NCI-H526 (cell line): ENCODE measurements at places on chromosomes 5 and 9.

GRCh38 chr9:131290036-131290766, 678 bp downstream of the PLPP7 start:
- DNase-seq: no peak

- no peak for DNase-seq
Measured at GRCh38 chr5:173802670-173803165, 85.4 kb upstream of the CPEB4 start.

DNA sequence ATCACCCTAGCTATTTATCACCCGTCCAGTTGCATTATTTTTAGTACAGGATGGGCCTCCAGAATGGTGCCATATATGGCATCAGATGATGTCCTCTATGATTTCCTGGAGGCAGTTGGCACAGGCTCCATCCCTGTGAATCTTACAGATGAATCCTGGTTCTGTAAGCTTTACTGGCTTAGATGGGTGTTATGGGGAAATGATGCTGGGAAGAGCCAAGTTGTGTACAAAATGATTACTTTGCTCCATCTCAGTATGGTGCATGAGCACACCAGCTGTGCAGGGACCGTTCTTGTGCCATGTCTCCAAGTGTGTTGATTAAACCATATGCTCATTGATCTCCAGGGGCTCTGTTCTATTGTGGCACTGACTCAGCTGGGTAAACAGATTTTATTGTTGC, 755.7 kb downstream of the TLR4 start:
- no peak for DNase-seq

DNA sequence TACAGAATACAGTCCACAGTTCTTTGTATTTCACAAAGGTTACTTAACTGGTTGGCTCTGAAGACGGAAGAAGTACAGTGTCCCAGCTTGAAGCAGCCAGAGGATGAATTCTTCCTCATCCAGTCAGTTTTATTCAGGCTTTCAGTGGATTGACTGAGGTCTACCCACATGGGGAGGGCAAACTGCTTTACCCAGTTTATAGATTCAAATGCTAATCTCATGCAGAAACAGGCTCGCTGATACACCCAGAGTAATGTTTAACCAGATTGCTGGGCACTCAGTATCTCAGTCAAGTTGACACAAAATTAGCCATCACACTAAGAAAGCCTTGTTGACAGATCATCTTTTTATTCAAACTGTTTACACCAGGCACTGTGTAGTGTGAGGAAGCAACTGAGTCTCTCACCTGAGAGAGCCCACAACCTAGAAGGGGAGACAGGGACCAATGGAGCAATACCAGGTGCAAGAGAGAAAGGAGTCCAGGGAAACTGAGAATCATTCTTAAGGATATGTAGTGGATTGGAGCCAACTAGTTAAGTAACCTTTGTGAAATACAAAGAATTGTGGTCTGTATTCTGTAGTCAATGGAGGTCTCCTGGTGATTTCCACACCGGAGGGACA, 15.9 kb downstream of the LRRC70 start:
- no peak for DNase-seq

- DNase-seq: no peak
Measured at GRCh38 chr9:136212345-136212950, 7.5 kb upstream of the LHX3 start.

DNA sequence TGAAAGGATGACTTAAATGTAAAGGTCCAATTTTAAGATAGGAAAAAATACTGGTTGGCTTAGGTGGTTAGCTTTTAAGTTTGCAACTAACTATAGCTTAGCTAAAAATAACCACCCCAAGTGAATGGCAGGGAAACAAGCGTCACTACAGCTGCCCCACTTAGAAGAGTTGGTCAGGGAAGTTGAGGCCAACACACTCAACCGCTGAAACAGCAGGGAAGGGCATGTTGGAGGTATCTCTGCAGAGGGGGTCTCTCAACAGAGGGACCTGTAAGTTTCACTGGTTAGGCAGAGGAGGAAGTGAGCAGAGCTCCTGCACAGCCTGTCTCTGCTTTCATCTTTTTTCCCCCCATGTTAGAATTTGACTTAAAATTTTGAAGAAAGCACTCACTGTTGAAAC, 75.3 kb downstream of the LHFPL2 start:
- DNase-seq: no peak

GRCh38 chr9:127185931-127186781, 63.7 kb upstream of the ANGPTL2 start:
- no peak for DNase-seq

GRCh38 chr5:43040287-43041098, at the start of gene ANXA2R:
Gene ANXA2R (minus strand): TSS chr5:43040319. CDS start chr5:43040046, 273 bp downstream.
- peak; percentile 99 for DNase-seq

- no peak for DNase-seq
Measured at GRCh38 chr9:35540315-35540714, 50.4 kb downstream of the RUSC2 start.

- no peak for DNase-seq
Measured at GRCh38 chr5:137731176-137731575, 4.7 kb downstream of the KLHL3 start.

- DNase-seq: no peak
Measured at GRCh38 chr5:164727012-164727411, 1221.6 kb downstream of the MAT2B start.

GRCh38 chr9:133958756-133959155, 33.4 kb downstream of the VAV2 start:
- no peak for DNase-seq

DNA sequence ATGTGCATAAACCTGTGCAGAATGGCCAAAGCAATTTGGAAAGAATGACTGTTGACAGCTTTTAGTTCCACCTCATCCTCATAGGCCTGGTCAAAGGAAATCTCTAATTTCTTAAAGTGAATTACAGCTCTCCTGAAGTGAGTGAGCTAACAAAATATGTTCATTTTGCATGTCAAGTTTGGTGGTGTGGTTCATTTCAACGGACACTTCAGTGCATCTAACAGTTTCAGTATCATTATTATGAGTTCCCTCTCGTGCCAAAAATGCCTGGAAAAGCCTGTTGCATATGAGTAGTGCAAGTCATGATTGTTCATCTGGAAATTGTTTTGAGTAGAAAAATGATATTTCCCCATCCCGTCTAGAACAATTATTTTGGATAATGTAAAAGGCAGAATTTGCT, 53.2 kb upstream of the HMHB1 start:
- no peak for DNase-seq

DNA sequence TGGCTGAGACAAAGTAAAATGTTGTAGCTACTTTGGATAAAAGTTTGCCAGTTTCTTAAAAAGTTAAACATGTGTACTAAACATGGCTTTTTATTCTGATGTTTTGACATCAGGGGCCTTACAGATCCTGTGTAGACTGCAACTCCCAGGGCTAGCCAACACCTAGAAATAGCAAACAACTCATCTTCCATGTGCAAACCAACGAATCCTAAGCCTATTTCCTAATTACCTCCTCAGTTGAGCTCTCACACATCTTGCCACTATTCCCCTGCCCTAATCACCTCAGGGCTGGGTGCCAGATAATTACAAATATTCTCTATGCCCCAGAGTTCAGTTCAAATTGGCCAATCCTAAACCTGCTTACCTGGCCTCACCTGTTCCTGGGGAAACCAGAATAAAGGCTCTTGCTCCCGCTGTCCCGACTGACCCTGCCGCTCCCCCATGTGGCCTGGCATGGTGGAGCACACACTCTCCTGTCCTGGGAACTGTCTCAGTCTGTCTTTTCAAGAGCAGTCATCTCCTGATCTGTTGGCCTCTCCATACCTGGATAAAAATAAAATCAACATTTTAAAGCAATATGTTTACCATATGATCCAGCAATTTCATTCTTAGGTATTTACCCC, 37.1 kb upstream of the FAM169A start:
- peak; percentile 34 for DNase-seq

DNA sequence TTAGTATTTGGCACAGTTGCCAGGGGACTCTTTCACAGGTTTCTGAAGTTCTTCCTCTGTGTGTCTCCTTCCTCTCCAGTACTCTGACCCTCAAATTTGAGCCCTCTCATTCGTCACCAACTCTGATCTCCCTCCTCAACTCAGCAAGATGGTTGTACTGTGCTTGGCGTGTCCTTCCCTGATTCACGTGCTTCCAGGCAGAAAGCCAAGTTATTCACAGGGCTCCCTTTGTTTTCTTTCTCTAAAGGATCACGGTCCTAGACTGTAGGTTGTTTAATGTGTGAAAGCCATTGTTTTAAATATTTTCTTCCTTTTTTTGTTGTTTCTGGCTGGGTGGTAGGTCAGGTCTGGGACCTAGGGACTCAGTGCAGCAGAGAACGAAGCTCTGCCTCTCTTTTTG, 142.9 kb downstream of the DMAC1 start:
- DNase-seq: no peak

DNA sequence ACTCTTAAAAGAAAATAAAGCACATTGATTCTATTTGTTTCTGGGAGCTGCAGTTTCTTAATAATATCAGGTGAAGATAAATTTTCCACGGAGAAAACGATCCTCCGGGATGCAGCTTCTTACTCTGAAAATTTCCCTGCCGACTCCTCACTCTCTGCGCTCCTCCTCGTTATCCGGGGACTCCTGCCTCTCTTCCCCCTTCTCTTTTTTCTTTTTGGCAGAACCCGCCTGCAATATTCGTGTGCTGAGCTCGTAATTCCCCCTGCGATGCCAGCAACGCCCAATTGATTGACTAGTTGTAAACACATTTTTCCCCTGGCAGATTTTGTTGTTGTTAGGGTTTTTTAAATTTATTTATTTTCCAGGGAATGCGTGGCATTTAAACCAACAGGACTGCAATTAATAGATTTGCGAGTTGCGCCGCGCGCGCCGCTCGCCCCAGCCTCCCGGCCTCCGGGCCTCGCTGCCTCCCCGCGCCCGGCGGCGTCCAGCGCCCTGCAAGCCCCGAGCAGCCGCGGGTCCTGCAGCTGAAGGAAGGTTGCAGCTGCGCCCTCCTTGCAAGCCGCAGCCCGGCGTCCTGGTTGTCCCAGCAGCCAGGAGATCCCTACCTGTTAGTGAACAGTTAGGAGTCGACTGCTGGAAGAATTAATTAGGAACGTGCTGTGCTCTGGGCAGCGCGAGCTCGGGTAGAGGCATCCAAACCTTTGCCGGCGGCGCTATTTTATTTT, 2.2 kb downstream of the NTNG2 start:
- DNase-seq: no peak

DNA sequence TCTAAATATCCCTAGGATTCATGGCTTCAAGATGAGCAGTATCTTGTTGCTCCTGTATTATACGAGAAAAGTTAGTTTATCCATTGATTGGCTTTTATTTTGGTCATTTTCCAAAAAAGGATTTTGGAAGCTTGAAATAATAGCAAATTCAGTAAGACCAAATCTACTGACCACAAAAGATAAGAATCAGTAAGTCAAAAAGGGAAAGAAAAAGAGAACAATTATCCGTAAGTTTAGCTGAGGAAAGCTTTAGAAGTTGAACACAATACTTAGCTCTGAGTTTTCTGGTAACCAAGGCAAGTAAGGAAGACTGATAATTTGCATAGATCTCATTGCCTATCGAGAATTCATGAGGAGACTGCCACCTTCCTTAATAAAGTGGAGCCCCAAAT, 9.1 kb downstream of the TGFBR1 start:
- DNase-seq: no peak

GRCh38 chr5:109690242-109690974, 681 bp downstream of the MAN2A1 start:
- peak; percentile 65 for DNase-seq

- no peak for DNase-seq
Measured at GRCh38 chr5:15835514-15835913, 335.5 kb downstream of the FBXL7 start.

DNA sequence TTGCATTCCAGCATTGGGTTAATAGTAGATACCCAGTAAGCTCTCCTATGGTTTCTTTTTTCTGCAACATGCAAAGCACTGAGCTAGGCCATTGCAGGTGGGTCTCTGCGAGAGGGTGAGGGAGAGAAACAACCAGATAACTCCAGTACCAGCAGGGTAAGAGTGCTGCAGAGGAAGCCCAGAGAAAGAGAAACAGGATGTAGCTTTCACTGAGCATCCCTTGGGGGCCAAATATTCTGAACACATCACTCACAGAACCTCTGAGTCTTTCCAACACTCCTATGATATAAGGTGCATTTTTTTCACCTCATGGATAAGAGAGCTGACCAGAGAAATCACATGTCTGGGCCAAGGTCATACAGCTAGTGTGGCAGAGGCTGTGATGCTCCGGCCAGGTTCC, 76.7 kb downstream of the TRIM32 start:
- no peak for DNase-seq

GRCh38 chr9:133428617-133429101, 6.5 kb downstream of the ADAMTS13 start:
- no peak for DNase-seq

GRCh38 chr9:90007516-90008440, 403.0 kb downstream of the GADD45G start:
- no peak for DNase-seq

GRCh38 chr5:56813302-56813701, 2.0 kb upstream of the MAP3K1 start:
- no peak for DNase-seq

GRCh38 chr5:32520356-32520755, 65.0 kb upstream of the SUB1 start:
- no peak for DNase-seq

DNA sequence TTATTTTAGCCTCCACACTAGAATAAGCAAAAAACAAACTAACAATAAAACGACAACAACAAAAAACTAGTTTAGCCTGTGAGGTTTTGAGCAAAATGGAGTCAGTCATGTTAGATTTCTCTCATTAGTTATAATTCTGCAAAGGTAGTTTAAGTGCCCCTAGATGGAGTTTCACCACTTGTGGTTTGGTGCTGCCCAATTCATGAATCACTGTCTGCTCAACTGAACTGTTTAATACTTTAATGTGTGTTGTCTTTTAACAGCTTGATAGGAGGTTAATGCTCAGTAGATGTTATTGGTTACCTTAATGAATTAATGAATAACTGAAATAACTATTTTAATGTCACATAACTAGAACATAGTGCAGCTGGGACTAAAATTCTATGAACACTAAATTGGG, 3.5 kb upstream of the PLAA start:
- DNase-seq: no peak

DNA sequence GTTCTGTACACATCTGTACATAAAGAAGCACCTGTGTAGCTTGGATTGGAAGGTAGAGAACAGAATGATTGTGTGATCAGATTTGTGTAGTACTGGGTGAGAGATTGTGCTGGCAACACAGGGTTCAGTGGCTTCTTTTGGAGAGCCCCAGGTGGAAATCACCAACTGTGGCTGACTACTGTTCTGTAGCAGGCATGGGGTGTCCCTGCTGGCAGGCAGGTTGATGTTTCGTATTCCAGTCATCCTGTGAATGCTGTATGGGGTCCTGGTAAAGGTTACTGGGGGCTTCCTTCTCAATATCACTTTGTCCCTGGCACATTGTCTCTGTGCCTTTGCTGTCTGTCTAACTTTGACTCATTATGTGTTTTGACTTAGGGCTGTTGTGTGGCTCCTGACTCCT, 5.3 kb downstream of the ASPN start:
- DNase-seq: no peak
